CD4-positive, alpha-beta T cell treated with Interleukin-6 at 100 ng/mL for 8 hours (primary cell): ENCODE measurements at places on chromosomes 3 and 15.

GRCh38 chr15:83170474-83171165, 37.0 kb downstream of the HDGFL3 start:
- DNase-seq: no peak

GRCh38 chr15:90019611-90020010, 18.5 kb downstream of the ZNF710 start:
- DNase-seq: no peak

DNA sequence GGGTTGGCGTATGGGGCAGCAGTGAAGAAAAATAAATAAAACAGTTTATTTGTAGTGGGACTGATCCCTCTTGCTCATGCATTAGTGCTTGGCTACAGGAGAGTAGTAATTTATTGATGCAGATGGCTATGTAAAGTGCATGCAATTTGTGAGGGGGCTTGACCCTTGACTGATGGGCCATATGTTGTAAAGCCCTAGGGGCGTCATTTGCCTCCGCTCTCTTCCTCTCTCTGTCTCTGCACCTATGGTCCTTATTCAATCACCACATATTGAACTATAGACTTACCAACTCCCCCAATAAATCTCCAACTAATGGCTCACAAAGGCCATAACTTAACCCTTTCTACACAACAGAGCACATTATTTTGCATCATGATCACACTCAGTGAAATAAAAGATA, 227.7 kb downstream of the ROBO2 start:
- DNase-seq: no peak

DNA sequence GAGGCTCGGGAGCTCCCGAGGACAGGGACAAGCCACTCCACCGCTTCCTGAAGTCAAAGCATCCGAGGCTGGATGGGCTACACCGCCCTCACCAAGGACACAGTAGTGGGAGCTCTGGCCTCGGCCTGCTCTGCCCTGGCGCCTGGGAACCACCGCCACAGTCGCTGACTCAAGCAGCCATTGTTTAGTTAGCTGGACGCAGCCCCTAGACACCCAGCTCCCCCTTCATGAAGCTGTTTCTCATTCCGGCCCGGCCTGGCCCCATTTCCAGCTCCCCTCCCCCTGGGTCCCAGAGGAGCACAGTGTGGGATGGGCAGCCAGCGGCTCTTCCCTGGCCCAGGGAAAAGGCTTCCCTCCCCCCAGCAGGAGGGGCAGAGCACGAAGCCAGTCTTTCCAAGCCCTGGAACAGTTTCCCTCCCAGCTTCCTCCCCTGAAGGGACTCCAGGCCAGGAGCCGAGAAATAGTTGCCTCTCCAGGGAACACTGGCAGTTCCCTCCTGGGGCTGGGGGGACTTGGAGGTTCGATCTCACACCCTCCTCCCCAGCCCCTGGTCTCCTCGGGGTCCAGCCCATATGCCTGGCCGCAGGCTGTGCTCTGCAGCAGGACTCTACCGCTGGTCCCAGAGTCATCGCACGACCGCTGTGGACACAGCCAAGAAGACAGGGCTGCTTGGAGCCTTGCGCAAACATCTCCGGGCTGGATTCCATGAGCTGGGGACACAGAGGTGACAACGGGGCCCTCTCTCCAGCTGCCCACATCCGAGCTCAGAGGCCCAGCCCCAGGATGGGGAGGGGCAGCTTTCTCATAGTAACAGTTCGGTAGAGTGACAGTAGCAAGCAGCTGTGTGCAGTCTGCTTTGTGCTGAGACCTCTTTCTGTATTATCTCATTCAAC, 10.0 kb downstream of the PLXND1 start:
- no peak for DNase-seq
